ENCODE measurements at places on chromosomes 12 and 14.

DNA sequence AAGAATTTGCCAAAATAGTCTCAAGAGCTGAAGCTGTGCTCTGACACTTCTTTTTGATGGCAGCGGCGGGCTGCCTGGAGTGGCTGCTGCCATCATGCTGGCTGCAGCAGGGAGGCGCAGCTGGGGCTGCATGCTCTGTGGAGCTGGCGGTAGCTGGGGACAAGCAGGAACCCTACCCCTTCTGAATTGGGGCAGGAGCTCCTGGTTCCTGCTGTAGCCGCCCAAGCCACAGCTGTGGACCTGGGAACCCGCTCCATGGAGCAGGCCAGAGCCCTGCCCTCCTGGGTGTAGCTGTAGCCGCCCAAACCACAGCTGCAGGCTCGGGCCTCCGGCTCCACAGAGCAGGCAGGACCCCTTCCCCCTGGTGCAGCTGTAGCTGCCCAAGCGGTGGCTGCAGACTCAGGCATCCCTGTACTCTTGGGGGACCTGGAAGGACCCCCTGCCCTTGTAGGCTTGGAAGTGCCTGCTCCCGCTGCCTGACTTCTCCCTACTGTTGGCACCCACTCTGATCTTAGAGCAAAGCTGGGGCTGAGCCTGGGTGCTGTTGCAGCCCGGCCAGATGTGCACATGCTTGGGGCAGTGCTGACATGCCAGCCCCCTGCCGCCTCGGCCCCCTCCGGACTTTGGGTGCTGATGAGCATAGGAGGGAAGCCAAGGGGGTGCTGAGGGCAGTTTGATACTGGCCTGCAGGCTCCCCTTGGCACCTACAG, 33.3 kb downstream of the APAF1 start:
- DNase-seq = no peak

- DNase-seq = peak; percentile 83
These were observed 447.5 kb upstream of the DCN start for GRCh38 chr12:91630083-91630482.

GRCh38 chr12:96501133-96501761, 11.9 kb downstream of the CFAP54 start:
- no peak for DNase-seq

DNA sequence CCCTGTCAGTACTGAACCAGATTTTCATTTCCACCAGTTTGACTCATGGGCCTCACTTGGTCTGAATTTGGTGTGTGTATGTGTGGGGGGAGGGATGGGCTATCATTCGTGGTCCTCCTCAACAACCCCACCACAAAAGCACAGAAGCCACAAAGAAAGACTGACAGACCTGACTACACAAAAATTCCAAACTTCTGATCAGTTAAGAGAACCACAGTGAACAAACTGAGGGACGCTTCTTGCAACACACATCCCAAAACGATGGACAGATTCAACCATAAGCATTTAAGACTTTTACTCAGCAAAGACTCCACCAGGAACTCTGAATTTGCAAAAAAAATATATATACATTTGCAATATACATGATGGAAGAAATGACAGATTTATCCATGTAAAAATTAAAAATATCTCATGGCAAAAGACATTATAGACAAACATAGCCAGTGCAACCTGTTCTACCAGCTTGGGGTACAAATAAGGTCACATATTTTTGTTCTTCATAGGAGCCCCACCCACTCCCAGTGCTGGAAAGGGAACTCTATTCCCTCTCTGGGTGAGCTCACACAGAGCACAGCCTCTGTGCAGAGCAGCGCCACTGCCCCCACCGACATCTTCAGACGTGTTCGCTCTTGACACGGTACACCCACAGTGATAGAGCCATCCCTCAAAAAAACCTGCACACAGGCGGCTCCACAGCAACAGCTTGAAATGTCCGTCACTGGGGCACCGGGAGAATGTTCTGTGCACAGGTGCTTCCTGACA, 49.7 kb downstream of the JAG2 start:
- no peak for DNase-seq

DNA sequence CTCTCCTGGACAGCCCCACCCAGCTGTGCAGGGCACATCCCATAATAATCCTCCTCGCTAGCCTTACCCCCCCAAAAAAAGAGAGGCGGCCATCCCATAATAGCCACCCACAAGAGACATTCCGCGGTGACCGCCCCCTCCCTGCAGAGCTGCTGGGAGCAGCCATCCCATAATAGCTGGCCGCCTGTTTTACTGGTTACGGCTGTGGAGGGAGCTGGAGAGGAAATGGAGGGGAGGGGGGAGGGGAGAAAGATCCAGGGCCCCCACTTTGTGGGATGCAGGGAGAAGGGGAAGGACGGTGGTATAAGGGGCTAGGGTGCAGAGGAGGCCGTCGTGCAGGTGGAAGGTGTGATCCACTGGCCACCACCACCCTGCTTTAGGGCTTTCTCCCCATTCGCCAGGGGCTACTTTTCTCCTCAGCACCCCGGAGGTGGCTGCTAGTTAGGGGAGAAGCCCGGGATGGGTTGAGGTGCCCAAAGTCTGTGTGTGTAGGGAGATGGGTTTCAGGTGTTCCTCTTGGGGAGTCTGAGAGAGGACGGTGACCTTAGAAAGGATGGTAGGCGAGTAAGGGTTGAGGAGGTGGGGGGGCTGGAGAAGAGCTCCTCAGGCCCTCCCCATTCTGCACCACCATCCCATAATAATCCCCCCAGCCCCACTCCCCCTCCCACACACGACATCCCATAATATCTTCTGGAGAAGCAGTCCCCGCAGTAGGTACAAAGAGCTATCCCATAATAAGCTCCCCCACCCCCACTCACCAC, 6.0 kb upstream of the CHD4 start:
- peak; percentile 98 for DNase-seq

DNA sequence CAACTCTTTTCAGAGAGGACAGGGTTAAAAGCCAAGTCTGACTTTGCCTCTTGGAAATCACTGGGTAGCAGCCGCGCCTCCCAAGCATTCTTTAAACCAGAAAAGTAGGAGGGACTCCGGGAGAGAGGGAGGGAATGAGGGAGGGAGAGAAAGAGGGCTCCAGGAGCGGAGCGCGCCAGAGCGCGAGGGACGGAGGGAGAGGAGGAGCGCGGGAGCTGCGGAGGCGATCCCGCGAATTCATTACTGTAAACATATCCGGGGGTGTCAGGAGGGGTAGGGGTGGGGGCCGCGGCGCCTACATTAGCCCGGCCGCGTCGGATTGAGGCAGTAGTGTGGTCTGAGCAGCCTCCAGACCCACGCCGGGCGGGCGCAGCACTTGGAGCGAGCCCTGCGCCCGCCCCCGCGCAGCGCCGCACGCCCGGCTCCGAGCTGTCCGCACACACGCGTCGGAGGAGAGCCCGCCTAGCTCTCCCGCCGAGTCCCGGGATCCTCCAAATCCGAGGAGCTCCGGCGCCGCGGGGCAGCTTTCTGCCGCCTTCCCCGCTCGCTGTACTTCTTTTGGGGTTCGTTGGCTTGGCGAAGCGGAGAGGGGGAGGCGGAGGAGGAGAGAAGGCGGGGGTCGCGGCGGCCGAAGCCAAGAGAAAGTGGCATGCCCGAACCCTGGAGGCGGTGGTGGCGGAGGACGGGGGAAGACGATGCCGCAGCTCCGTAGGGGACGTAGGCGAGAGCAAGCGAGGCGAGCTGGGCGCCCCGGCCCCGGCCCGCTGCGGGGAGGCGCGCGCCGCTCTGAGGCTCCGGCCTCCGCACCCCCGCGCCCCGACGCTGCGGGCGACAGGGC, 3.3 kb downstream of the FLRT2 start:
- peak; percentile 77 for DNase-seq

DNA sequence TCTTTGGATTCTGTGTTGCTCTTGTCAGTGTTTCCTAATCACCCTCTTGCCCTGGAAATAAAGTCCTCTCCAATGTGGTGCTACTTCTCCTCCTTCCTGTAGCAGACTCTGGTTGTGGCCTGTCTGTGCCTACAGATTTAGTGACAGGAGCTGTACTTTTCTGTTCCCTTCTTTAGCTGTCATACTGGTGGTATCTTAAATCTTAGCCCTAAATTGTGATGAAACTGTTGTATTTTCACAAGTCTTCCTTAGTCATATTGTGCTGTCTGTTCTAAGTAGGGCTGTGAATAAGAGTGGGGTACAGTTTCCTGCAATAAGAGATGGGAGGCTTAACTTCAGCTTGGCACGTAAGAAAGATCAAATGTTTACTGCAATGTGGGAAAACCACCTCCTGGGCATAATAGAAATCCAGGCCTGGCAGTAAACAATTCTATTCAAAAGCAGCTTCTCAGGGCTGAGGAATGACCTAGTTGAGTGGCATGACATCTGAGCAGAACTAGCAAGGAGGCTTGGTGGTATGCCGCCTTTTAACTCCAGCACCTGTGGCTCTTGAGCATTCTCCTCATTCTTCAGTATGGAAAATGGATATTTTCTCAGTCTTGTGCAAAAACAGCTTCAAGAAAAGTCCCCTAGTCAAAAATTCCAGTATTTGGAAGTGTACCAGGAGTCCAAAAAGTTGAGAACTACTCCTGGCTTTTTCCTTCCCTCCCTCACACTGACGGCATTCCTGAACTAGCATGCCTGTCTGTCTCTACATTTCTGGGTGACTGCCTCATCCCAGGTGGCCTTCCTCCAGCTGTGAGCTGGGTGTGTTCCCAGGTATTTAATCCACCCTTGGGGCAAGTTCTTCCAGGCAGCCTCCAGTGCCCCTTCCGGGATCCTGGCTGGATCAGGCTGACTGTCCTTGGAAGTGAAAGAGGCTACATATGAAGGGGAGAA, 19.5 kb downstream of the ANO6 start:
- no peak for DNase-seq

- DNase-seq = no peak
These were observed 100.3 kb downstream of the MYRFL start for GRCh38 chr12:69925291-69925690.

- DNase-seq = no peak
These were observed 703.9 kb downstream of the FSCB start for GRCh38 chr14:43803076-43803689.

- DNase-seq = no peak
These were observed 3.0 kb downstream of the PACS2 start for GRCh38 chr14:105317546-105317945.

- DNase-seq = no peak
These were observed 262.3 kb downstream of the CEP128 start for GRCh38 chr14:80679273-80679672.

DNA sequence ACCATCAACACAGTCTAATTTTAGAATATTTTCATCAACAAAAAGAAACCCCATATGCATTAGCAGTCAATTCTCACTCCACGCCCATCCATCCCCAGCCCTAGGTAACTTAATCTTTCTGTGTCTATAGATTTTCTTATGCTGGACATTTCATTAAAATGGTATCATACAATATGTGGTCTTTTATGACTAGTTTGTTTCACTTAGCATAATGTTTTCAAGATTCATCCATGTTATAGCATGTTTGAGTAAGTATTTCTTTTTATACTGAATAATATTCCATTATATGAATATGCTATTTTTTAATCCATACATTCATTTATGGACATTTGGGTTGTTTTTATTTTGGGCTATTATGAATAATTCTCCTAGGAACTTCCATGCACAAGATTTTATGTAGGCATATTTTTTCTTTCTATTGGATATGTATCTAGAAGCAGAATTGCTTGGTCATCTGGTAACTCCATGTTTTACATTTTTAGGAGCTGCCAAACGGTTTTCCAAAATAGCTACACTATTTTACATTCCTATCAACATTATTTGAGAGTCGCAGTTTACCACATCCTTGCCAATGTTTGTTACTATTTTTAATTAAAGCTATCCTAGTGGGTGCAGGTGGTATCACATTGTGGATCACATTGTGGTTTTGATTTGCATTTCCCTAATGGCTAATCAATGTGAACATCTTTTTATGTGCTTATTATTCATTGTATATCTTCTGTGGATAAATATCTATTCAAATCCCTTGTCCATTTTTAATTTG, 49.0 kb downstream of the RERG start:
- DNase-seq = no peak

- no peak for DNase-seq
These were observed 39.4 kb downstream of the ADGRD1 start for GRCh38 chr12:130992979-130993538.

DNA sequence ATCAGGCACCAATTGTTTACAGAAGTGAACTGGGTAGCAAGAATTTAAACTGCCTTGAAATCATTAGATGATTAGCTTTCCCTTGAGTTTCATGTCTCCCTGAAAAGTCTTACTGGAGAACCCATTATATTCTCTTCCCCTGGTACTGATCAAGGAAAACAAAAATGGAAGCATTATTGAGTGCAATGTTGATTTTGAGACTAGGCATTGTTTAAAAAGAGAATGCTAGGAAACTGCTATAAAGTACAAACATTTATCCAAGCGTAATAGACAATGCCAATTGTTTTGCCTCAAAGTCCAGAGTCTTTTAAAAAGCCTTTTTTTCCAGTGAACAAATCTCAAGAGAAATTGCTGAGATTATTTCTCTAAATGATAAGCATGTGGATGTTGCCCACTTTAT, 197.0 kb downstream of the CCER1 start:
- no peak for DNase-seq

- DNase-seq = peak; percentile 53
These were observed 484 bp downstream of the MIS18BP1 start for GRCh38 chr14:45252366-45253069.

DNA sequence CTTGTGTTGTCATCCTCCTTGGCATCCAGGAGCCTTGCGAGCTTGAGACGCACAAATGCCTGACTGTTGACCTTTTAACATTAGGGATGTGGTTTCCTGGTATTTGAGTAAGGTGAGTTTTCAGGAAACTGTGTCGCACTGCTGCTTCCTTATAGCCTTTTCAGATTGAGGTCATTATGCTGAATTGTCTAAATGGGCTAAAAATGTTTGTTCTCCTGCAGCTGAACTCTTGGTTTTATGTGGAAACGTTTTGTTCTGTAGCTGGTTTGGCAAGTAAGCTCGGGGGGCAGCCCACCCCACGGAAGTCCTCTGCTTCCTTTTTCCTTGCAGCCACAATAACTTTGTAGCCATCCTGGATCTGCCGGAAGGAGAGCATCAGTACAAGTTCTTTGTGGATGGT, 5.7 kb downstream of the PRKAB1 start:
- no peak for DNase-seq

DNA sequence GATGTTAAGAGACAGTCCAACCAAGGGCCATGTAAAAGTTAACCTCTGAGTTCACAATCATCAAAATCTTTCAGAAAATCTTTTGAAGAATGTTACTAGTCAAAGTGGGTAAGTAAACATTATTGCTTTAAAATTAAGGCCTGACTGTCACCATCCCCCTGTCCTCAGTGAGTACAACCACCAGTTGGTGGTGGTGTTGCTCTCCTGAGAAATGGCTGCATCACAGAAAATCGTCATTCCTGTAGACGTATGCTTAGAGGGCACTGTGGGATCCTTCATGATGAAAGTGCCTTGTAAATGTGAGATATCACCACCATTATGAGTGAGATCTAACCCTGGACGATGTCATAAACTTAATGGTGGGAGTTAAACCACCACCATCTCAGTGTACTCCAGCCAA, 451.2 kb downstream of the RPS29 start:
- DNase-seq = peak; percentile 70

DNA sequence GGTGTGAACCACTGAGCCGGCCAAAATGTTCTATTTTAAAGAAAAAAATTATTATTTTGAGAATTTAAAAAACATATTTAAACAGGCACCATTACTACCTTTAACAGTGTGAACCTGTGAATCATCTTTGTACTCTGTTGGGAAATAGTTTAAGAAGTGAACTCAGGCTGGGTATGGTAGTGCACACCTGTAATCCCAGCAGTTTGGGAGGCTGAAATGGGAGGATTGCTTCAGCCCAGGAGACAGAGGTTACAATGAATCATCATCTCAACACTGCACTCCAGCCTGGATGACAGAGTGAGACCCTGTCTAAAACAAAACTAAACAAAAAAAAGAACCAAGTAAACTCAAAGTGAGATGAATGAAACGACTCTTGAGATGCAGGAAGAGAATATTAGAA, 3.1 kb upstream of the WDR89 start:
- DNase-seq = no peak

- DNase-seq = no peak
These were observed 323.0 kb downstream of the VRK1 start for GRCh38 chr14:97120204-97120603.
